ENCODE measurements at places on chromosomes 2 and 18.

- DNase-seq, result peak; percentile 15
These were observed 36.8 kb downstream of the MOGAT1 start for GRCh38 chr2:222708274-222708710.

DNA sequence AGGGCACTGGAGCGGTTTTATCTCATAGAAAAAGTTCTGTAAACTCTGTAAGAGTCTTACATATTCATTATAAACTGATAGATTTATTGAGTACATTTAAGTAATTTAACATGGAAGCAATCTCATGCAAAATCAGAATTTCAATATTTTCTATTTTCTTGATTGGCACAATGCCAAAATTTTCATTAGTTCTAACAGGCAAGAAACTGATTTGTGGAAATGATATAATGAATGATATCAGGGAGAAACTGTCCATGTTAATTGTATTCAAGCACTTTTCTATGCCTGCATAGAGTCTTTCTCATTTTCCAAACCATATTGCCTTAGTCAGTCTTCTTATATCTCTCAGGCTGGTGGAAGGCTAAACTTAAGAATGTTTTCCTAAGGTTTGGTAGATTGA is 23.0 kb upstream of the SPAG16 start:
- DNase-seq, result no peak

DNA sequence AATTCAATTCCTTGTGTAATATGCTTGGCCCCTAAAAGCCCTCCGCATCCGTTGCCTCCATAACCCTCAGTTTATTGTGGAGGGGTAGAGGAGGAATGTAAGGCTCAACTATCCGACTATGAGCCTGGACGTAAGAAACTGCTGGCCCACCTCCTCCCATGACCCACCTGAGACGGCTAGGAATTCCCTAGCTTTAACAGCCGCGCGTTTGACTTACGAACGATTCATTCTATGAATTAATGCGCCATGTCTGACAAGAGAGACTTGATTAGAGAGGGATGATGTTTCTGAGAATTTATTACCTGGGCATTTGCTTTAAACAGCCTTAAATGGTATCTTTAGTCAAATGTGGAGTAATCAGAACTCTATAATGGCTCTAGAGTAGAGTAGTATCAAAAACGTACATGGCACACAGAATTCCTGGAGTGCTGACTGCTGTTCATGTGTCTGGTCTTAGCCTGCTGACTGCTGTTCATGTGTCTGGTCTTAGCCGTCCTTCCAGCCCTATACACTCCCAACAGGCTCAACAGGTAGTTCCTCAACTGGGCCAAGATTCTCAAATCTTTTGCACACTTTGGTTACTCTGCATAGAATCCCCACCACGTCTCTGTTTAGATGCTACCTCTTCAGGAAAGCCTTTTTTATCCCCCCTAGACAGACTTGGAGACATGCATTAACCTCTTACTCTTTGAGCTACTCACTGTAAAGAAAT is 899 bp upstream of the GFPT1 start:
- DNase-seq, result no peak

- no peak for DNase-seq
These were observed 153.9 kb upstream of the NDUFV2 start for GRCh38 chr18:8948471-8949149.

DNA sequence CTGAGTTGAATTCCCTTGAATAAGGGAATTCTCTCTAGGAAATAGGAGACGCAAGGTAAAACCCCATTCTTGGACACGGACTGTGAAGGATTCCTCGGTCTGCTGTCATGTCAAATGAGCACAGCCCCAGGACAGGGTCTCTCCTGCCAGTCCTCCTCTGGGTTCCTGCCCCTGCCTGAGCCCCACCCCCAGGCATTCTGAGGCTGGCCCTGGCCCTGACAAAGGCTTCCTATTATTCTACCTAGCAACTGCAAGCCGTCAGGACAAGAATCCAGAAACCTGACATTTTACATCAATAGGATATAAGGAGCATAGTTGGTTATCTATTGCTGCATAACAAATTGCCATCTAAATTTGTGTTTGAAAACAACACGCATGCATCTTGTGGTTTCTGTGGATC is 253.3 kb upstream of the AGAP1 start:
- no peak for DNase-seq

- no peak for DNase-seq
These were observed 1.5 kb downstream of the ACKR3 start for GRCh38 chr2:236571145-236571544.

DNA sequence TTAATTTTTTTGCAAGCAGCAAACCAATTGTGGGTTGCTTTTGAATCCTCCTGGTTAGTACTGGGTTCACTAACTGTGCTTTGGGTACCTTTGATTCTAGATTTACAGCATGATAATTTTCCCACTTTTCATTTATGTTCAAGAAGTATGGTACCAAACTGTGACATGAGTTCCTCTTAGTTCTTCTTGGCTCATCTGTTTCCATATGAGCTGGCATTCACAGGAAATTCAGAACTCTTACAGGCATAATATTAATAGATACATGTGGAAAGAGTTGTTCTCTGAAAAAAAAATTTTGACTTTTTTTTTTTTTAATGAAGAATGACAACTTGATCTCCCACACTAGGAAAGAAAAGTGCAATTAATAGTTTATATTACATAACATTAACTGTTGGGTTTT is 59.4 kb downstream of the FMNL2 start:
- DNase-seq, result no peak

- no peak for DNase-seq
These were observed 37.1 kb downstream of the PAPOLG start for GRCh38 chr2:60793169-60793568.

GRCh38 chr2:151363709-151364108 is 6.3 kb downstream of the TNFAIP6 start:
- DNase-seq, result no peak

DNA sequence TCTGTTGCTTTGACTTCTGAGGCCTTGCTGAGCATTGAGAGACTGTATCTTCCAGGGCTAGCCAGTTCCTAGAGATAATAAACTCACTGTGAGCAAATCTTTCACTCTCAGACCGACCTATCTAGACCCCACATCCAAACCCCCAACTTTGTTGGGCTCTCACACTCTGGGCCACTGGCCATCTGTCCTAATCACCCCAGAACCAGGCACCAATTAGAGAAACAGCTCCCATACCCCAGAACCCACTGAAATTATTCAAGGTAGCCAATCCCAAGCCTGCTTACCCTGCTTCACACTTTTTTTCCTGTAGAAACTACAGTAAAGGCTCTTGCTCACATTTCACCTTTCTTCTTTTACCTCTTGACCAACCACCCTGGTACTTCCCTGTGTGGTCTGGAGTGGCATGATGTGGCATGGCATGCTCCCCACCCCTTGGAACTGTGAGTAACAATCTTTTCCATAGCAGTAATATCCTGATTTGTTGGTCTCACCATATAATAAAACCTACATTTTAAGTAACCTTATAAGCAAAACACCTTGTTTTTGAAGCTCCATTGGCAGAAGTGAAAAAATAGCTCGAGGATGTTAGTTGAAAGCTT is 55.2 kb downstream of the ANKRD12 start:
- no peak for DNase-seq

GRCh38 chr2:33967103-33967502 is 368.0 kb upstream of the FAM98A start:
- DNase-seq, result no peak

DNA sequence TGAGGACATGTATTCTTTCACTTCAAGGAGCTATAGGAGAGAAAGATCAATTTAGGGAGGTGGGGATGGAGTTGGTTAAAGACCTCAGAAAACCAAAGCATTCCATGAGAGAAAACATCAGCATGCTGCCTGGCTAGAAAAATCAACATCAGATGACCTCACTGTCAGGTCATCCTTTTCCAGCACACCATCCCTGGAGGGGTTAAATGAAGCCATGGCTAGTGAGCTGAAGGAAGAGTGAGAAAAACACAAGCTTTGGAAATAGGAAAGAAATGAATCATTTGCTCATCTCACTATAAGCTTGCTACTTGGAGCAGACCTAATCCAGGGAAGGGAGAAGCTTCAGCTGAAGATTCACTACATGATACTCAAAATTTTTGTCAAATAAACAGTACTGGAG is 109.5 kb upstream of the ITGB6 start:
- DNase-seq, result no peak

DNA sequence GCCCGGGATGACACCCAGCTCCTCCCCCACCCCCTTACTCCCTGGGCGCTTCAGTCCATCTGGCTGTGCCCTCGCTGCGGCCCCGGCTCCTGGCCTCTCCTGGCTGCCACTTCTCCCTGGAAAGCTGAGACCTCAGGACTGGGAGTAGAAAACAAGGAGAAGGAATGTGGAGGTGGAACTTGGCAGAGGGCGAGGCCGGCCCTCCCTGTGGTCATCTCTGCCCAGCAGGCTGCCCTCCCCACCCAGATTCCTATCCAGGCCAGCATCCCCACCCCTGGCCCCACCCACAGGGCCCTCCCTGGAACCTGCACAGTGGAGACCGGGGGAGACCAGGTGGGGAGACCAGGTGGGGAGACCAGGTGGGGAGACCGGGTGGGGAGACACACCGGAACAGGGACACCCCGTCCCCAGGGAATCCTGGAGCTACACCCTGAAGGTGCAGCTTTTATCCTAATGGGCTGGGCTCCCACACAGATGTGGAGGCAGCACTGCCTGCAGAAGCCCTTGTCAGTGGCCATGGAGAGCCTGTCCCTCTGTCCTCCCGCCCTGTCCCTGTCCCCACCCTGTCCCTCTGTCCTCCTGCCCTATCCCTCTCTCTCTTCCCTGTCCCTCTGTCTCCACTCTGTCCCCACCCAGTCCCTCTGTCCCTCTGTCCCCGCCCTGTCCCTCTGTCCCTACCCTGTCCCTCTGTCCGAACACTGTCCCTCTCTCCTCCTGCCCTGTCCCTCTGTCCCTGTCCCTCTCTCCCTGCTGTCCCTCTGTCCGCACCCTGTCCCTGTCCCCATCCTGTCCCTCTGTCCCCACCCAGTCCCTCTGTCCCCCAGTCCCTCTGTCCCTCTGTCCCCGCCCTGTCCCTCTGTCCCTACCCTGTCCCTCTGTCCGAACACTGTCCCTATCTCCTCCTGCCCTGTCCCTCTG is 157.1 kb downstream of the PXDN start:
- no peak for DNase-seq

DNA sequence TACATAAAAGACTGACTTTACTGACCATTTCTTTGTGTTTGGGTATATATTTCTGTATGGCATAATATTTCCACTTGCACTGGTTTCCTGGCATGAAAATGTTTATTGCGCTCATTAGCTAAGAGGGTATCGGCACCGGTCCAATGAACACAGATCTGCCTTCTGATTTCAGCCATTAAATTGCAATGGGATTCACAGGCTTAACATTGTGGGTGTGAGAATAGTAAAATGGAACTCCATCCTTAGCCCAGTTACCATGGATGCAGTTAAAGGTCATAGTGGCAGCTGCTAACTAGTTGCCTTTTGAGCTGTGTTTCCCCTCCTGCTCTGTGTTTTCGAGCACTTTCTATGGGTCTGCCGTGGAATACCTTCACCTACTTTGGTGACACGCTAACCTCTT is 352.6 kb upstream of the POU3F3 start:
- DNase-seq, result no peak

GRCh38 chr2:178194600-178195389 is 483 bp downstream of the OSBPL6 start:
- no peak for DNase-seq

GRCh38 chr2:14420851-14421250 is 211.7 kb upstream of the LRATD1 start:
- DNase-seq, result no peak

GRCh38 chr2:65380255-65380654 is 52.1 kb downstream of the SPRED2 start:
- DNase-seq, result no peak
